ENCODE measurements at places on chromosomes 11 and 22.
A peak's percentile ranks its signal among the peaks of the same experiment; 100 is the strongest.

DNA sequence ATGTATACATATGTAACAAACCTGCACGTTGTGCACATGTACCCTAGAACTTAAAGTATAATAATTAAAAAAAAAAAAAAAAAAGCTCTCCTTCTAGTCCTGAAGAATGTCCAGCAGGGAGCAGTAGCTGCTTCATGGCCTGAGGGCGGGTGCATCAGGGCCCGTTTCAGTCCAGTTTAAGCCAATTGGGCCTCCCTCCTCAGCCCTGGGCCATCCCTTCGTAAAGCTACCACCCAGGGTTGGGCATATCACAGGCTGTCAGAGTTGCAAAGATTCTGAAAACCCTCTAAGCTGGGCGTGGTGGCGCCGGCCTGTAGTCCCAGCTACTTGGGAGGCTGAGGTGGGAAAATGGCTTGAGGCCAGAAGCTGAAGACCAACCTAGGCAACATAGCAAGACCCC is 5.4 kb downstream of the TMPRSS13 start:
- DNase-seq, result no peak

DNA sequence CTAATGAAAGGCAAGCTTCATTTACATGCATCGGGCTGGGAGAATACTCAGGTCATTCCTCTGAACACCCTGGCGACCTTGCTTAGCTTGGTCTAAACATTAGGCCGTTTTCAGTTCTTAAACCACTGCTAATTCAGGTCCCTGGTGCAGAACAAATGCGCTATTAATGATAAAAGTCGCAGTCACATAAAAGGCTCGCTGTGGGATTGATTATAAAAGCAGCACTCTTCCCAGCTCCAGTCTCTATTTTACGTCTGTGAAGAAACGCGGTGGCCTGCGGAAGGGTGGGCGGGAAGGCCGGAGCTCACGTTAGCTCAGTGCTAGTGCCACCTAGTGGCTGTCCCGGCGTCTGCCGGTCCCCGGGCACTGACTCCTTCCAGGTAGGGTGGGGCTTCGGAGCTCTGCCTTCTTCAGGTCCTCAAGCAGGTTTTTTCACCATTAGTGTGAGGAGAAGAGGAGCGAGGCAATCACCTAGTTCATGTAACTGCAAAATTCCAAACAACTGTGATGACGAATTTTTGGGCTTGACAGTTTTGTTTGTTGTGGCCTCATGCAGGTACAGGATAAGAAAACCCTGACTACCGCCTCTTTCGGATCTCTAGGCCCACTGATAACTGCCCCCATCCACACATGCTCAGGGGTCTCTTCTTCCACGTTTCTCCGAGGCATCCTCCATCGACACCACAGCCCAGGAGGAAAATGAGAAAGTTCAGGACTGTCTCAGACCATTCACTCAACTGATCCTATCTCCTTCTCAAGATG is 66.5 kb upstream of the CLMP start:
- DNase-seq, result peak; percentile 18

GRCh38 chr11:117676501-117676900 is 120.5 kb downstream of the DSCAML1 start:
- no peak for DNase-seq

DNA sequence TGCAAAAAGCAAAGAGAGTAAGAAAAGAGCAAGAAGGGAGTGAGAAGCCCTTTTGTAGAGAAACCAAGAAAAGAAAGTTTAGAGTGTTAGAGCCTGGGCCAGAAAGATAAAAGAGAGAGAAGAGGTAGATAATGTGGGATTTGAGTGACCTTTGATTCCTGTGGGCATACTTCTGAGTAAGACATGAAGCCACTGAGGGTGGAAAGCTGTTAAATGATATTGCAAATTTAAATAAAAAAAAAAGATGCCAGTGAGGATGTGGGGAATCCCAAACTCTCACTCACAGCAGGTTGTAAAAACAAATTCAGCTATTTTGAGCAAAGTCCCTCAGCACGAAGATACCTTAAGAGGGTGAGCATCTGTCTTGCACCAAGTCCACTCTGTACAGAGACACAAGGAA is 59.4 kb upstream of the TOP3B start:
- DNase-seq, result no peak

DNA sequence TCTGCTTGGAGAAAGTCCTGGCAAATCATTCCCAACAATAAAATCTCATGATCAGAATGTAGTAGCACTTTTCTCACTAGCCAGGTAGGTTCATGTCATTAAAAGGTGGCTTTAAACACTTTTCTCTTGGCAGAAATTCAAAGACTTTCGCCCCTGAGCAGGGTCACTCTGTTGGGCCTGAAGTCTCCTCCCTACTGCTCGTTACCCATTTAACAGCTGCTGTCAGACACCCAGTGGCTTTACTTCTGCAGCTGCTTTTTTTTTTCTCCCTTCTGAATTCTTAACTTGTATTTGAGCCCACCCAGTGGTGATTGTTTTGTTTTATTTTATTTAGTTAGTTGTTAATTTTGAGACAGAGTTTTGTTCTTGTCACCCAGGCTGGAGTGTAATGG is 25.0 kb downstream of the ARHGAP8 start:
- no peak for DNase-seq

DNA sequence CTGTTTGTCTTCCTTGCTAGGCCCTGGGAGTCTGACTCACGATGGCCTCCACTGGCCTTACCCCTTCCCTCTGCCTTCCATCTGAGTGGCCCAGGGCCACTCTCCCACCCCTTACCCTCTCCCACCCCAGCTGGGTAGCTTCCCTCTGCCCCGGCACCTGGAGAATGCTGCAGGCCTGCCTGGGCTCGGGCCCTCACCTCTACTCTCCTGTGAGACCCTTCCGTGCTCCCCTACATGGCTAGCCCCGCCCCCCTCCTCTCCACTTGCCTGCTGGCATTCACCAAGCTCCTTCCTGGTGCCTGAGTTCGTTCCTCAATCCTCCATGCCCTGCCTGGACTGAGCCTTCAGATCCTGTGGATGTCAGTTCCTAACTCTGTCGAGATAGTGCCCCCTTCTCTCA is 8.7 kb downstream of the RAB36 start:
- no peak for DNase-seq

DNA sequence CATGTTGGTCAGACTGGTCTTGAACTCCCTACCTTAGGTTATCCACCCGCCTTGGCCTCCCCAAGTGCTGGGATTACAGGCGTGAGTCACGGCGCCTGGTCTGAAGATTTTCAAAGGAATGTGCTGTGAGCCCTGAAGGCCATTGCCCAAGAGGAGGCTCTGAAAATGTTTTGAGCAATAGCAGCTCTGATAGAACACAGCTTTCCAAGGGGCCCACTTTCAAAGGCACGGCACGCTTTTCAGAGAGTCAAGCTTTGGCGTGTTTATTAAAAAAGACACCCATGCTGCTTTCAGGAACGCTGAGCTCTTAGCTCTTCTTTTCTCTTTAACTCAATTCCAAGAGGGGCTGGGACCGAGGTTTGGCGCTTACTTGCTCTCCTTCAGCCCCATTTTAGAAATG is 73.8 kb upstream of the CDON start:
- no peak for DNase-seq

GRCh38 chr11:102842930-102843329 is 479 bp downstream of the MMP3 start:
- DNase-seq, result no peak

GRCh38 chr11:14930369-14930768 is 38.3 kb upstream of the CYP2R1 start:
- no peak for DNase-seq

GRCh38 chr22:43642319-43643206 is 169.5 kb downstream of the EFCAB6 start:
- DNase-seq, result no peak

DNA sequence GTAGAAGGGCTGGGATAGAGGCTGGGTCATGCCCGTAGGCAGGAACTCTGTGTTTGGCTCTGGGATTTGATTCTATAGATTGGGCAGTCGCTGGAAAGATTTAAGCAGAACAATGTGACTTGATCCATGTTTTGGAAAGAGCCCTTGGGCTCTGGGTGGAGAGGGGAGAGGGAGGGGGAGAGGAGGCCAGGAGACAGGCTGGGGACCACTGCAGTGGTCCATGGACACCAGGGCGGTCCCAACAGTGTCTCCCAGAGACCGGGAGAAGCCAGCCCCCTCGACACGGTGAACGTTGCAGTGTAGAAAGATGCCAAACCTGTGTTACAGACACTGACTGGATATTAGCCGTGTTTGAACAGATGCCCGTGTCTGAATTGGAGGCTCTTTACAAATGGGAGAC is 19.5 kb downstream of the PVALB start:
- no peak for DNase-seq

DNA sequence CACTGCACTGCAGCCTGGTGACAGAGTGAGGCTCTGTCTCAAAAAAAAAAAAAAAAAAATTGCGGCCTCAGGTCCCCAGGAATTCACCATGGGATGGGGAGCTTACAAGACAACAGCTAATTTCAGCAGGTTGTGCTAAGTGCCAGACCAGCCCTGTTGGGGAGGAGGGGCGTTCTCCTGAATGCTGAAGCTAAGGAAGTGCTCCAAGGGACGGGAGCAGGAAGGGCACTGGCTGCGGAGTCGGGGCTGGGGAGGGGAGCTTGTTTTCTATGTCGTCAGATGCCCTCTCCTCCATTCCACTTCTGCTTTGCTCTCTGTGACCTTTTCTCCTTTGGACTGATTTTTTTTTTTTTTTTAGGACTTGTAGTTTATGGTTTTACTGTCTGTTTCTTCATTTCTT is 4.5 kb downstream of the ADAMTS15 start:
- no peak for DNase-seq

GRCh38 chr11:47573321-47573720 is 5.4 kb downstream of the KBTBD4 start:
- DNase-seq, result no peak

GRCh38 chr22:36954251-36955014 is 41.0 kb downstream of the CSF2RB start:
- DNase-seq, result no peak

DNA sequence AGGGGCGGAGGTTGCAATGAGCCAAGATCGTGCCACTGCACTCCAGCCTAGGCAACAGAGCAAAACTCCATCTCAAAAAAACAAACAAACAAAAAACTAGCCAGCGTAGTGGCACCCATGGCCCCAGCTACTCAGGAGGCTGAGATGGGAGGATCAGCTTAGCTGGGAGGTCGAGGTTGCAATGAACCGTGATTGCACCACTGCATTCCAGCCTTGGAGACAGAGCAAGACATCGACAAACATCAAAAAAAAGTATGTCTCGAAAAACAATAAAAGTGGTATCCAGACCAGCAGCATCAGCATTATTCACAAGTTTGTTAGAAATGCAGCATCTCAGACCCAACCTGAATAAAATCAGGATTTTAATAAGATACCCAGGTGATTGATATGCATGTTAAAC is 6.2 kb upstream of the MAPK1 start:
- no peak for DNase-seq

DNA sequence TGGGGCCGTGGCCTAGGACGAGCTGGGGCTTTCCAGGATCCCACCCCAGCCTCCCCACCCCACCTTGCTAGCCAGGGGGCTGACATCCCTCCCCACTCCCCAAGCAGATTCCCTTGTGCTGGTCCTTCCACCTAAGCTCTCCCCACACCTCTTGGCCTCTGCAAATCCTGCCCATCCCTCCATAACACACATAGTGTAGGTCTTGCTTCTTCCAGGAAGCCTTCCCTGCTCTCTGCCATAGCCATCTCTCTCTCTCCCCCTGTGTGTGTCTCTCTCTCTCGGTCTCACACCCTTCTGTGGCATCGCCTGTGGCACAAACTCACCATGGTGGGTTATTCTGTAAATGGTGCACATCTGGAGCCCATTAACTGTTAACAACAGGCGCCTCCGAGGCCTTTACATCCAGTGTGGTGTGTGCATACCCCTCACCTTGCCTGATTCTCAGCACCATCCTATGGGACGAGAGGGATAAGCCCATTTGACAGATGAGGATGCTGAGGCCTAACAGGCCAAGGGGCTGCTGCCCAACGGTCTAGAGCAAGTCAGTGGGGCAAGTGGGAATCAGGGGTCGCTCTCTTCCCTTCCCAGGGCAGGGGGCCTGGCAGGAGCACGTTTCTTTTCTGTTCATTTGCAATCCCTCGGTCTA is 22.2 kb upstream of the PICK1 start:
- no peak for DNase-seq

- DNase-seq, result no peak
Measured at GRCh38 chr11:134040386-134041302, 28.2 kb upstream of the JAM3 start.

DNA sequence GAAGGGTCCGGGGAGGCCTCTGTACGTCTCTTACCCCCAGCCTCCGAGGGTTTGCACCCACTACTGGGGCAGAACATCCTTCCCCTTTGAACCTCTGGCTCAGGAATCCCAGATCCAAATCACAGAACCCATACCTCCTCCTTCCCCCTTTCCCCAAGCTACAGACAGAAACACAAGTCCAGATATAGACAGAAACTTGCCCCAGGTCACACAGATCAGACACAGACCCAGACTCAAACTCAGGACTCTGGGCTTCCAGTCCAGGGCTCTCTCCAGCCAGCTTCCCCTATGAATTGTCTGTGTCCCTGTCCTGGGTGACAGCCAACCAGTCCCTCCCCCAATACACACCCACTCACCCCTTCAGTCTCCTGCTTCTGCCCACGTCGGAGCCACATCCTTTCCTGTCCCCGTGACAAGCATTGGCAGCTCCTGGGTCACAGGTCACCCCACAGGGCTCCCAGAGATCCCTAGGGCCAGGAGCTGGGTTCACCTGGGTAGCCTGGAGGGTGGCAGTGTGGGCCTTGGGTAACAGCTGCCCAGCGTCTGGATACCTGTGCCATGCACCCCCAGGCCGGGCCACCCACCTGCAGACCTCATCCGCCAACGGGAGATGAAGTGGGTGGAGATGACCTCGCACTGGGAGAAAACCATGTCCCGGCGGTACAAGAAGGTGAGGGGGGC is 772 bp downstream of the TBC1D10C start:
- DNase-seq, result no peak
